ENCODE measurements at places on chromosomes 3 and 15.

GRCh38 chr3:107680698-107681097, 157.9 kb downstream of the BBX start:
- no peak for DNase-seq

DNA sequence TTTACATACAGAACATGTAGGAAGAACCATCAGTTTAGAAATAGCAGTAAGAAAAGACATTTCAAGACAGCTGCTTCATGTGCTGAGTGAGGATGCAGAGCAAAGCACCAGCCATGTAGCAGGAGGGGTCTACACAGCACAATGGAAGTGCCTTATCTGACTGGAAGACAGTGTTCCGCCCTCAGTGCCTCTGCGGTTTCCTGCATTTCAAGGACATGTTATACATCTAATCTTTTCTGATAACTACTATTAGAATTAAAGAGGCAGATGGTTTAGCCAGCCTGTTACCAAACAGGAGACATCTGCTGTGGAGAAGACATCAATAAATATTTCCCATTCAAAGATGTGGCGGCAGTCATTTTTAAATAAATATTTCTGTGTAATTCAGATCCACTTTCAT, 10.6 kb downstream of the LSG1 start:
- no peak for DNase-seq

- no peak for DNase-seq
Measured at GRCh38 chr15:57578288-57578900, 13.3 kb upstream of the MYZAP start.

- no peak for DNase-seq
Measured at GRCh38 chr3:20173844-20174410, 12.1 kb downstream of the SGO1 start.

- no peak for DNase-seq
Measured at GRCh38 chr3:12588039-12589009, 31.4 kb downstream of the MKRN2 start.

Measured in head of caudate nucleus (tissue), 42 donors.